ENCODE measurements at places on chromosomes 6 and 20. TPM values are rescaled to one million over a fixed set of nuclear protein-coding genes. Genes with fewer than 3 reads are reported as not detected.

The SMLR1 gene
- total RNA-seq: not detected

The EBF4 gene
- 78.8 TPM for total RNA-seq

The PPP1R14C gene
- total RNA-seq: 0.38 TPM

The HSF2 gene
- 27.8 TPM for total RNA-seq

DNA sequence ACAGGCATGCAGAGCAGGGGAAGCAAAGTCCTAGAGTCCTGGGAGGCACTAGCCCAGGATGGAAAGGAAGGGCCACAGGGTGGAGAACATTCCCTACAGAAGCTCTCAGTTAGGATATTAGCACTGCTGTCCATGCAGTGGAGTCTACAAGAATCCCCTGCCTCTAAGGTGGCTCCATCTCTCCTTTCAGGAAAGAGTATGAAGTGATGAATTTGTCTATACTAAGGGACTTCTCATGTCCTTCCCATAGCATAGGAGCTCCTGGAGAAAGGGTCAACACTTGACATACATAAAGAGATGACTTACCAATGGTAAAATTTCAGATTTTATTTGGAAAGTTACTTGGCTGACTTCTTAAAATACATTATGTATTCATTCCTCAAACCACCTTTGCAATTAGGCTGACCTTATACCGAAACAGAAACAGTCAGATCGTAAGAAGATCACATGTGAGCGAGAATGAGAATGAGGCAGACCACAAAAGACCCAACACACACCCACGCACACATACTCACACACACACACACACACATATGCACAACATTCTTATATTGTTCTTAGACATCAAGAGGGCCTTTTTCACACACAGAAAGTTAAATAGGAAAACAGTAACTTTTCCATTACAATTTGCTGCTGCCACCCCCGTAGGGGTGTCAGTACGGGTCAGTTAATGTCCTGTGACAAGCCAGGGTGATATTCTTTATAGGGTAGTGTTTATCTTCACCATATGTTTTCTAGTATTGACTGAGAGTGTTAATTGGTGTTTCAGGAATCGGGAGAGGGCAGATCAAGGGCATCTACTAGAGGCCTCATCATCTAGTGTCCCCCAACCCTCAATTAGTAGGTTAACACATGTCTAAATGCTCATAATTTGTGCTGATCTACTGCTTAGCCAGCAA, 159.4 kb downstream of the FAXC start:
- no peaks in the 10 kb centered on the region for H3K27me3 ChIP-seq
- DNase-seq: no peak
- no peaks in the 10 kb centered on the region for H3K36me3 ChIP-seq
- no peak overlapping the region for H3K4me3 ChIP-seq
- no peaks in the 10 kb centered on the region for H3K4me1 ChIP-seq

- peaks cover 17% of the 10 kb centered on the region for H3K4me1 ChIP-seq
- H3K27me3 ChIP-seq: no peaks in the 10 kb centered on the region
- H3K27ac ChIP-seq: no peak overlapping the region
- no peaks in the 10 kb centered on the region for H3K36me3 ChIP-seq
- no peak for DNase-seq
Measured at GRCh38 chr20:2349801-2350200, 30.9 kb upstream of the TGM6 start.

DNA sequence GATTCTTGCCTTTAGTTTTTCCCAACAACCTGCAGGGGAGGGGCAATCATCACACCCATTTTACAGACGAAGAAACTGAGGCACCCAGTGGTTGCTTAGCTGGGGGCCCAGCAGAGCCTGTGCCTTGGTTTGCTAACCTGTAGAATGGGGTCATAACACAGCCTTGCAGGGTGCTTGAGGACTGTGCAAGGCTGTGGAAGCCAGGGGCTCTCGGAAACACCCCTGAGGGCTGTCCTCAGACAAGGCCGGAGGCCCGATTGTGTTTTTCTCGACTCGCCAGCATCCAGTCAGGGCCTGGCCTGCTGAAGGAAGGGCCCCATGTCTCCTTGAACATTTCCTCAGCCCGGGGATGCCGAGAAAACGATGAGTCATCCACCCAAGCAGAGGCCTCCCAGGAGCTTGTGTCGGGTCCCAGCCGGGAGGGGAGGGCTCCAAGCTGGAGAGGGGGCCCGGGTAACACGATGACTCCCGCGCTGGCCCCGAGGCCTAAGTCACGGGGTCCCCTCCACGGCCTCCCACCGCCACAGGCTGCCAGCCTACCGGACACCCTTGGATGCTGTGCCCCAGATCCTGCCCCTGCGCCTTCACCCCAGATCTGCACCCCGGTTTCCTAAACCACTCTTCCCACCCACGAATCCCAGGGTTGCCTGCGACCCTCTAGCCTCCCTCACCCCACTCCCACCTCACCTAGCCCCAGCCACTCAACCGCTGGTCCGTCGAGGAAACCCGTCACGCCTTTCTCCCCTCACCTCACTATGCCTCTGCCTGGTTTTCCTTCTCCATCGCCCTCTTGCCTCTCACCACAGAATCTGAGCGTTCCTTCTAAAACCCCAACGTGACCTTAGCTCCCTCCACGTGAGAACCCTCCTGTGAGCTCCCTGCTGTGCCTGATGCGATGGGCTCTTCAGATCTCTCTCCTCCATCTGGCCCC, 10.6 kb downstream of the NOL4L start:
- no peak for DNase-seq
- peak overlapping the region; percentile 77 for H3K27ac ChIP-seq
- H3K4me3 ChIP-seq: no peak overlapping the region
- no peaks in the 10 kb centered on the region for H3K36me3 ChIP-seq
- H3K27me3 ChIP-seq: no peaks in the 10 kb centered on the region

DNA sequence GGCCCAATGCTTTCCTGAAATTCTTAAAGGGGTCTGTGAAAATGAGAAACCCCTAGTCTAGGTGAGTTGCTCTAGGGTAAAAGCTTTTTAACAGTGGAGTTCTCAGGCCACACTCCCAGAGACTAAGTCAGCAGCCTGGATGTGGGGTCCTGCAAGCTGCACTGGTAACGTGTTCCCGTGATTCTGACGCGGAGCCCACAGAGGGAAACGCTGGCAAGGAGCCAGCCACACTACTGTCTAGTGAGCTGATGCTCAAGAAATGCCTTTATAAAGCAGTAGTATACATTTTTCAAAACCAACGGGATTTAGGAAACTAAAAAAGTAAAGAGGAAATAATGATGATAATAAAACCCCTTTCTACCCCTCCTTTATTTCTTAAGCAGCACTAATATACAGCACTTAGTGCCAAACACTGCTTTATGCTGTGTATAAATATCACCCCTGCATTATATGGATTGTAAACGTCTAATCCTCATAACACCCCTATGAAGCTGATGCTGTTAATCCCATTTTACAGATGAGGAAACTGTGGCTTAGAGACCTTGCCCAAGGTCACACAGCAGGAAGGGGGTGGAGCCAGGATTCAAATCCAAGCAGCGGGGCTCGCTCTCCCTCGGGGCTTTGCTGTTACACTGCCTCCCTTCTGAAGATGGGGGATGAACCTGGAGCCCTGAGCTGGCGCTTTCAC, 25.0 kb downstream of the KCNK15 start:
- peaks cover 16% of the 10 kb centered on the region for H3K27me3 ChIP-seq
- no peak overlapping the region for H3K4me3 ChIP-seq

- H3K27ac ChIP-seq: no peak overlapping the region
- no peaks in the 10 kb centered on the region for H3K27me3 ChIP-seq
- no peaks in the 10 kb centered on the region for H3K36me3 ChIP-seq
- H3K4me1 ChIP-seq: no peaks in the 10 kb centered on the region
Measured at GRCh38 chr20:53535878-53536277, 57.8 kb downstream of the ZNF217 start.

- H3K27me3 ChIP-seq: no peaks in the 10 kb centered on the region
- H3K4me3 ChIP-seq: no peak overlapping the region
- no peak for DNase-seq
- H3K36me3 ChIP-seq: peaks cover 5% of the 10 kb centered on the region
Measured at GRCh38 chr20:15317546-15318232, 980.3 kb upstream of the FLRT3 start.

Measured in mesothelial cell of epicardium (in vitro differentiated cells).